ENCODE measurements at places on chromosomes 7 and 10.

DNA sequence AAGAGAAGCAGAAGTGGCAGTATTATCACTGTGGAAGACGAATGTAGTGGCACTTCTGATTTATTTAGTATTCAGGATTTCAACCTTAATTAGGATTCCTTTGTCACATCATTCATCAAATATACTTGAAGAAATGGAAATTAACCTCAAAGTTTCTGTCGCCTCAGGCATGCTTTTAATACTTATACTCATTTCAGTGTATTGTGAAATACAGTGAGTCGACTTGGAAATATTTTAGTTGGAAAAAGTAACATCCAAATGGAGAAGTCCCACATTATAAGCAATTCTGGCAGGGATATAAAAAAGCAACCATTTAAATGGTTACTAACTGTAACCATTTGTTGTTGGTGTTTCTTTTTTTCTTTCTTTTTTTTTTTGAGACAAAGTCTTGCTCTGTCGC, 648.8 kb downstream of the ARL4A start:
- no peak for DNase-seq

- DNase-seq, result peak; percentile 91
Measured at GRCh38 chr7:102404005-102404861, 8.1 kb downstream of the PRKRIP1 start.

DNA sequence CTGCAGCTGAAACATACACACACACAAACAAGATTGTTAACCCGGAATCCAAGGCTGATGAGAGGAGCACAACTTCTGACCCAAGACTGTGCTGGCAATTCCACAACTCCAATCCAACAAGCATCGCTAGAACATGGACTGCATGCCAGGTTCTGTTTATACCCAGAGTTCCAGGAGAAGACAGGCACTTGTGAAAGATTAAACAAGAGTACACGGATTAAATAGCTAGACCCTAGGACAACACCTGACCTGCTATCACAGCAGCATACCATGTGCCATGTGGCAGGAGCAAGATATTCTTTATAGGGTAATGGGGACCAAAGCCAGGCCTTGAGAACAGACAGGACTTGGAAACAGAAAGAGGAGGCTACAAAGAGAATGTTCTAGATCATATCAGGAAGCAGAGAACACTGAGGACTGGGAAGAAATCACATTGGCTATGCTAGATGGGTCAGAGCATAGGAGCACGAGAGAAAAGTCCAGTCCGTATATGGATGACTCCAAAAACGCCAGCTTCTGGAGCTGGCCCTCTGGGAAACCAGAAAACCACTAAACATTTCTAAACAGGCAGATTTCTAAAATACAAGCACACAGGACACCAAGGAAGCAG, 83.7 kb upstream of the ATP6V0A4 start:
- DNase-seq, result no peak

DNA sequence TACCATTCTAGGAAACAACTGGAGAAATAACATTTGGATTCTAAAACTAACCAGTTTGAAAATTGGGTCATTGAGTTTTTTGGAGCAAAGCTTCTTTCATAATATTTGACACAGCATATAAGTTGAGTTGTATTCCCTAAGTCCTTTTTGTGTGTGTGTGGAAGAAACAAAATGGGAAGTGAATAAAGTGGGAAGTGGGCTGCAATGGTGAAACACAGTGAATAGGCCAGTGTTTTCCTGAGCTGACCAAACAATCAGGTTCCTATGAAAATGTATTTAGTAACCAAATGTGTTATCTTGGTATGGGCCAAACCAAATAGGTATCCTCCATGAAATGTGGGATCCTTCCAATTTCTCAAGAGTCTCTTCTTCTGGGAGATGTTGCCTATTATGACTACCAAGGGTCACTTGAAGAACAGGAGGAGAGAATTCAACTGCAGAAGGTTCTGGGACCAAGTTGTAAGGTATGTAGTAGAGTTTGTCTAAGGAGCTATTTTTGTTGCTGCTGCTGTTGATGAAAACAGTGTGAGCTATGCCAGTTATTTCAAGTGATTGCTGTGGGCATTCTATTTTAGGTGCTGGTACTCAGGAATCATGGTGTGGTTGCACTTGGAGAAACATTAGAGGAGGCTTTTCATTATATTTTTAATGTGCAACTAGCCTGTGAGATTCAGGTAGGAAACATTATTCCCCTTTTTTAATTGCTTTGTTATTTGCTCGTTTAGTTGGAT, 88.3 kb upstream of the MXI1 start:
- DNase-seq, result no peak

DNA sequence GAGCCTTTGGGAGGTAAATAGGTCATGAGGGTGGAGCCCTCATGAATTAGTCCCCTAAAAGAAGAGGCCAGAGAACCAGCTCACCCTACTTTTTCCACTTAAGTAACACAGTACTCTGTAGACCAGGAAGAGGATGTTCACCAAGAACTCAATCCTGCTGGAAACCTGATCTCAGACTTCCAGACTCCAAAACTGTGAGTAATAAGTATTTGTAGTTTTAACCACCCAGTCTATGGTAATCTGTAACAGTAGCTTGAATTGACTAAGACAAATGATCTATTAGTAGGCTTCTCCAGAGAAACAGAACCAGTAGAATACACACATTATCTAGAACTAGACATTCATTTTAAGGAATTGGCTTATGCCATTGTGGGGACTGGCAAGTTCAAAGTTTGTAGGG, 51.5 kb downstream of the ANKMY2 start:
- no peak for DNase-seq

- peak; percentile 19 for DNase-seq
Measured at GRCh38 chr7:111711426-111712065, 149.3 kb upstream of the IMMP2L start.

DNA sequence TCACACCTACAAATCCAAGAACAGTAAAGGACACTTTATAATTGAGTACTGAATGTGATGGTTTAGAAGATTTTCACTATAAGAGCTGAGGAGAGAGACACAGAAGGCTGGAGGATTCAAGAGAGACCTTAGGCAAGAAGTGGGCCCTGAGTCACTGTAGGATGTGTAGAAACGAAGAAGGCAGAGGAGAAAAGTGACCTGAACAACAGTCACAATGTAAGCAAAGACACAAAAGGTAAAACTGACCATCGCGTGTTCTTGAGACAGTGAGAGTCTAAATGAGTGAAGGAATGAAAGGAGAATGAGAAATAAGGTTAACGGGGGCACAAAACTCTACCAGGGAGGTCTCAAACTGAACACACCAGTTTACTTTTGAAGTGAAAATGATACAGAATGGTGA, 298.2 kb upstream of the LRGUK start:
- no peak for DNase-seq

DNA sequence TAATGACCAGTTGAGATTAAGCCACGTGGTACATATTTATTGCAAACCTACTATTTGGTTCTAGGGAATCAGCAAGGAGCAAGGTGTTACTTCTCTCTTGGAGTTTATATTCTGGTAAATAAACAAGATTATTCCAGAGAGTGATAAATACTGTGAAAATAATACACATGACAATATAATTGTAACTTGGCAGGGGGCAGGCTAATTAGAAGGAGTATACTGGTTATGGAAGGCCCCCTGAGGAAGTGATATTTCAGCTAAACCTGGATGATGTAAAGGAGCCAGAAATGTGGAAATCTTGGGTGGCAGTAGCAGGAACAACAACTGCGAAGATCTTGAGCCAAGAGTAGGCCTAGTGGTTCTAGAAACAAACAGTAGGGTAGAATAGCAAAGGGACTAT, 111.8 kb downstream of the SDK1 start:
- DNase-seq, result no peak

GRCh38 chr10:124347956-124348355, 70.8 kb downstream of the OAT start:
- DNase-seq, result no peak

- peak; percentile 87 for DNase-seq
Measured at GRCh38 chr7:51366930-51367613, 50.5 kb upstream of the COBL start.

- peak; percentile 94 for DNase-seq
Measured at GRCh38 chr7:30548845-30549244, 44.2 kb upstream of the GGCT start.

Measured in DMS53 (cell line).